ENCODE measurements at places on chromosomes 4 and X.

DNA sequence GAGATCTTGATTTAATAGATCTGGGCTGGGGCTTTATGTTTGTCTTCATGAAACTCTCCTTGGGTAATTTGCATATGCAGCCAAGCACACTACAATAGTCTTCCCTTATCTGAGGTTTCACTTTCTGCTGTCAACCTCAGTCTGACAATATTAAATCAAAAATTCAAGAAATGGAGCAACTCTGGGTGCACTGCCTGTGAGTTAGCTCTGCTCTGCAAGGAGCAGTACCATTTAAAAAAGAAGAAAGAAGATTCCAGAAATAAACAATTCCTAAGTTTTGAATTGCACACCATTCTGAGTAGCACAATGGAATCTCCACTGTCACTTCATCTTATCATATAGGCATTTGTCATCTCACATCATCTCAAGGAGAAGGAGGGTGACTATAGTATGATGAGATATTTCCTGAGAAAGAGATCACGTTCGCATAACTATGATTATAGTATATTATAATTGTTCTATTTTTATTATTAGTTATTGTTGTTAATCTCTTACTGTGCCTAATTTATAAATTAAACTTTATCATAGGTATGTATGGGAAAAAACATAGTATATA, 9.4 kb downstream of the FNIP2 start:
- DNase-seq = no peak

DNA sequence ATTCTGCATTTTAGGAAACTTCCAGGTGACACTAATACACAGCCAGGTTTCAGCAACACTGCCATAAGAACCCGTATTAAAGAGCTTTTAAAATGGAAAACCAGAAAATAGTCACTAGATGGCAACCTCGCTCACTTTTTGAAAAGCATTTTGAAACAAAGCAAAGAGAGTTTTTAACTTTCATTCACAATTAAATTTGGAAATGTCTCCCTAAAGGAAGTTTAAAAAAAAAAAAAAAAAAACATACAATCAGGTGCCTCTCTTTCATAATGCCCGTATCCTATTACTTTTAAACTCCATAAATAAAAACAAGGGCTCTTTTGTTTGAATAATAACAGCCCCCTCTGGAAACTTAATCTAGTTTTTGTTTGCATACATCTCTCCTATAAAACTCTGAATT, 20.3 kb downstream of the MEPE start:
- no peak for DNase-seq

DNA sequence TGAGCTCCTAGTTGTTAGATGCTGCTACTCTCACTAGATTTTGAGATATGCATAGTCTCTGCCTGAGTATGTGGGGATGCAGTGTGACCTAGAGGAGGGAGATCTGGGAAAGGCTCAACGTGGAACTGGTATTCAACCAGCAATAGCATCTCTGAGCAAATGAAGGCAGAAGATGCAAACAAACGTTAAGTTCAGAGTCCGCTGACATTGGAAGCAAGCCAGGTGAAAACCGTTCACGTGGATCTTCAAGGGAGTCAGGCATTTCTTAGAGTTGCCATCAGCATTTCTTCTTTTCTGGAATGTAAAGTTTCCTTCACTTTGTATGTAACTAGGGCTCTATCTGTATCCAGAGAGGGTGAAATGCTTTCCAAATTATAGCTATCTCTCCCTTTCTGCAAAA, 59.9 kb downstream of the C4orf51 start:
- DNase-seq = no peak

- no peak for DNase-seq
These were observed 84.9 kb upstream of the SPANXB1 start for GRCh38 chrX:140917354-140918115.

DNA sequence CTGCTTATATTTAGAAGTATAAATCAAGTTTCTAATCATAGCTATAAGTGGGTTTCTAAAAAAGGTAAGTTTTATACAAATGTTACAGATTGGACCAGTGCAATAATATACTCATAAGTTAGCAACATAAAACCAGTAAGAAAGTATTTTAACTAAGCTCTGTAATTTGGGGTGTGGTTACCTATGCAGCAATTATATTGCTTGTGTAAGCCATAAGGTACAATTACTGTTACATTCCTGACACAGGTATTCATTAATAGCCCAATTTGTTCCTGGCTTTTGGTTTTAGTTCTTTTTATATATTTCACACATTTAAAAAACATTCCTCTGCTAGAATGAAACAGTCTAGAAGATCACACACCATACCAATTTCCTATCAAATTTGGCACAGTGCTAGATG, 115.1 kb downstream of the FRYL start:
- DNase-seq = no peak

DNA sequence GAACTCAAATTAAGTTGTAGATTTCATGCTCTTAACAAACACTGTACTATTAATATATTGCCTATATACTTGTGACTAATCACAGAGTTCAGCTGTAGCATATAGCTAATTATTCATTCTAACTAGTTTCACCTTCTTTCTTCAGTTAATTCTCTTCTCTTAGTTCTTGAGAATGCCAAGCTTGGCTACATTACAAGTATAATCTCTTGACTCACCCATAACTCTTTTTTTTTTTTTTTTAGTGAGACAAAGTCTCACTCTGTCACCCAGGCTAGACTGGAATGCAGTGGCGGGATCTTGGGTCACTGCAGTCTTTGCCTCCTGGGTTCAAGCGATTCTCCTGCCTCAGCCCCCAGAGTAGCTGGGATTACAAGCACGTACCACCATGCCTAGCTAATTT, 5.4 kb downstream of the KLHL5 start:
- DNase-seq = no peak

GRCh38 chr4:129146639-129147038, 50.7 kb downstream of the C4orf33 start:
- no peak for DNase-seq

DNA sequence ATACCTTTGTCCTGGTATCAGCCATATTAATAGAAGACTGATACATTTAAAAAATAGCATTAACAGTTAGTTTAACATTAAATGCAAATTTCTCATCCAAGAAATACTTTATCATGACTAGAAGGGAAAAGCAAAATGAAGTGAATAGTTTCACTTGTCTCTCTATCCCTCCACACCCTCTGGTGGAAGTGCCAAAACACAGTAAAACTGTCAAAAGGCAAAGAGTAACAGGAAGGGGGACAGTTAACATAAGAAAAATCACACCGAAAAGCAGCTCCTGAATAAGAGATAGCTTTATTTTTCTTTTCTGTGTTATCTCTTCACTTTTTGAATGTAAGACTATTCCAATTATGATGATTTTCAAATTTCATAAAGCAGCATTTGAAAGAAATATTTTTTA, 187.2 kb downstream of the FBXW7 start:
- DNase-seq = no peak

- DNase-seq = no peak
These were observed 67.9 kb upstream of the STOX2 start for GRCh38 chr4:183837222-183837621.

DNA sequence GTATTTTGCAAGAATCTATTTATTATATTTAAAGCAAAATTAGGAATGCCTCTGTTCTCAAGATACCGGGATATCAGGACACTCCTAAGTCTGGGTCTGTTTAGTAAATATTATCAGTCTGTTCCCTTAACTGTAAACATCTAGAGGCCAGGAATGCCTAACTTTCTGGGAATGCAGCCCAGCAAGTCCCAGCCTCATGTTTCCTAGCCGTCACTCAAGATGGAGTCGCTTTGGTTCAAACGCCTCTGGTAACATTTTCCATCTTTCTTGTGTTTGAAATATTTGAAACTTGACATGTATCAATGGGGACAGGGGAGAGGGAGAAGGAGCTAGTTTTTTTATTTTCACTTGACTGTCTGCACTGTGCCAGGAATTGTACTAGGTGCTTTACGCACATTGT, 85.4 kb downstream of the FBXL5 start:
- DNase-seq = no peak

DNA sequence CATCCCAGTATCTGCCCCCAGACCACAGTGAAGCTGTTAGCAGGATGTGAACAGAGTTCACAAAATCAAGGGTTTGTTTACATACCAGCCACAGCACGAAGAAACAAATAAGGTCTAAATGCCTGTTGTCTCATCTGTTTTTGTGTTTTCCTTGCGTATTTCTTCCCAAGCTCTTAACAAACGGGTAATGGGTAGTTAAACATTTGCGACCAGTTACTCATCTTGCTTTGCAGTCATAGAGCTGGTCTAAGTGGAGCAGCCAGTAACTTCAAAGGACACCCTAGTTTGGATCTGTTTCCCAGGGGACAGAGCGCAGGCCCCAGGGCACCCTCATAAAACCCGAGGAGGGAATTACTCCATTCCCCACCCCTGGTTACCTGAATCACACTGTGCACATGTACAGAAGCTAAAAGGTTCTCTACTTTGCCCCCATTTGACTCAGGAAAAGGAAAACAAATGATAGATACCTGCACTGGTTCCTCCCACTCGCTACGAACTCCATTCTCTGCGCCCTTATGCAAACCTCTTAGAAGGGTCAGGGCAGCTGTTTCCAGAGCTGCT, 68.8 kb downstream of the MAML3 start:
- DNase-seq = no peak

- DNase-seq = no peak
These were observed 295.4 kb downstream of the RAPGEF2 start for GRCh38 chr4:159398236-159398638.

DNA sequence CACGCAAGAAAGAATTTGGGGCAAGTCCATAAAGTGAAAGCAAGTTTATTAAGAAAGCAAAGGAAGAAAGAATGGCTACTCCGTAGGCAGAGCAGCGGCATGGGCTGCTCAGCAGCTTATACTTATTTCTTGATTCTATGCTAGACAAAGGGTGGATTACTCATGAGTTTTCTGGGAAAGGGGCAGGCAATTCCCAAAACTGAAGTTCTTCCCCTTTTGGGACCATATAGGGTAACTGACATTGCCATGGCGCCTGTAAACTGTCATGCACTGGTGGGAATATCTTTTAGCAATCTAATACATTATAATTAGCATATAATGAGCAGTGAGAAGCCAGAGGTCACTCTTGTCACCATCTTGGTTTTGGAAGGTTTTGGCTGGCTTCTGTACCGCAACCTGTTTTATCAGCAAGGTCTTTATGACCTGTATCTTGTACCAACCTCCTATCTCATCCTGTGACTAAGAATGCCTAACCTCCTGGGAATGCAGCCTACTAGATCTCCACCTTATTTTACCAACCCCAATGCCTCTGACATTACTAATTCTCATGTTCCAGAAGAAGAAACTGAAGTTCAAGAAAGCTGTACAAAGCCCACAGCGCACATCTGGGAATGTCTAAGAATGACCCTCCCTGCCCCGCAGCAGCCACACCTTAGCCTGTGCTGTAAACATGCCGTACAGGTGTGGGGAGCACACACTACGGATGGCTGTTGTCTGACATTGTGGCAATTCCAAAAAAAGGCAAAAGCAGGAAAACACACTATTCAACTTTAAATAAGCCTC, 18.6 kb downstream of the RXFP1 start:
- no peak for DNase-seq

GRCh38 chr4:189497516-189497915, 443.2 kb upstream of the FRG1 start:
- no peak for DNase-seq

GRCh38 chr4:187501731-187502130, 493.8 kb upstream of the ZFP42 start:
- DNase-seq = no peak

- no peak for DNase-seq
These were observed 147.5 kb downstream of the FBXO8 start for GRCh38 chr4:174135936-174136406.

DNA sequence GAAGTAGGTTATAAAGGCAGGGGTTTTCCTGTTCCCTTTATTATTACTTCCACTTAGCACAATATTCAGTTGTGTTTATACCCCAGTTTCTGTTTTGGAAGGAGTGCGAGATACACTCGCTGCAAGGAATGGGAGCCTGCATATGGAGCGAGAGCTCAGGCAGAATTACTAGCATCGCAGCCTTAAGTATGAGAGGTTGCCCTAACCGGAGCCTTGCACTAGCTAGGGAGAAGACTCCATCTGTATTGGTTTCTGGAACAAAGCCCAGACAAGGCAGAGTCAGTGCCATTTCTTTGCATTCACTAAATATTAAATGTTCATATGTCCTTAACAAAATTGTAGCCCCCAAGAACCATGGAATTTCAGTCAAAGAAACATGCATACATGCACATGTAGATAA, 6.2 kb upstream of the DCTD start:
- no peak for DNase-seq

- no peak for DNase-seq
These were observed 335.1 kb downstream of the SMARCA1 start for GRCh38 chrX:129188231-129188630.

GRCh38 chr4:45550766-45551366, 573.0 kb downstream of the GABRG1 start:
- no peak for DNase-seq

GRCh38 chr4:111847296-111848008, 297.8 kb upstream of the FAM241A start:
- no peak for DNase-seq

DNA sequence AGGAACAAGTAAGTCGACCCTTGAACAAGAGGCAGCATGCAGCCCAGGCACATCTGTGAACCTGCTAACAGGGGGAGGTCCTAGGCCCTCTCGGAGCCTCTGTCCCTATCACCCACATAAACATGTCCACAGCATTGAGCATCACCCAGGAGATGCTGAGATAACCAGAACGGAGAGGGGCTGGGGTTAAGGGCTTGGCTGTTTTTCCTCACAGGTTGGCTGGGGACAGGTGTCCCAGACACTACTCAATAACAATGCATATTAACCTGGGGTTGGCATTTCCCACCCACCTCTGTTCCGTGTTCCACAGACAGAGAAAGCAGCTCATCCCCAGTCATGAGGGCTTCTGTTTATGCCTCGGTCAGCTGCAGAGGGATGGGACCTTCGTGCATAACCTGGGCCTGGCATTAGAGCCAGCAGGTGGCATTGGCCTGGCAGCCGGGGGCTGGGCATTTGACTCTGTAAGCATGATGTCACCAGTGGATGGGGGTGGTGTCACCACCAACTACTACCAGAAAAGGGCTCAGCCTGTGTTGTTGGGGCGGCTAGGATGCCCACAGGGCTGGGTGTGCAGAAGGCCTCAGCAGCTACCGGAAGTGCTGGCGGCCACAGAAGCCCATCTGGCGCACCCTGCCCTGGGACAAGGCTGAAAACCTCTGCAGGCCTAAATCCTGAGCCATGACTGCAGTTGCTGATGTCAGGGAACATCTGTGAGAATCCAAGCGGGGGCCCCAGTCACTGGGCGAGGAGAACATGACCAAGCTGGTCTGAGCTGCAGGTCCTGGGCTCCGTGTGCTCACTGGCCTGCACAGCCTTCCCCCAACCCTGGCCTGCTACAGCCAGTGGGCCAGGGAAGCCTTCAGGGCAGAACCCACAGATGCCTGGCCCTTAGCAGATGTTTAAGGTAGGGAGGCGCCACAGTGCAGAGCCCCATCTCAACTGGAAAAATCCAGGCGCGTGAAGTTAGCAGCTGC, 351.4 kb downstream of the NR3C2 start:
- no peak for DNase-seq

DNA sequence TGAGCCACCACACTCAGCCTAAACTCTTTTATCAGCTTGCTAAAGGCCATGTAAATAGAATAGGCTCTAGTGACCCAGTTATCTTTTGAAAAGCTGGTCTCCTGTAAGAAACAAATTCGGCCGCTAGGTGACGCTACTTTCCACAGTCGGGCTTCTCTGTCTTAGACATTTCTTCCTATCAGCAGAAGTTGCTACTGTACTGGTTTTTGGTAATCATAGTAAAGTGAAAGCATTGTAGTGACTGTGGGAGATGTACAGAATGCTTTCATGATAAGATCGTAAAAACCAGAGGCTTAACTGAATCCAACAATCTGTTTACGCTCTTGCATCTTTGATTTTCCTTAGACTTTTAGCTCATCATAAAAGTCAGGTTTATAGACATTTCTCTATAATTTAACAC, 82.6 kb downstream of the GK start:
- peak; percentile 9 for DNase-seq
